AG09309 (cell line): ENCODE measurements at places on chromosomes 11 and 22.

- DNase-seq, result no peak
Measured at GRCh38 chr11:123653827-123654565, 428 bp downstream of the SCN3B start.

GRCh38 chr11:72238492-72239312, 5.3 kb downstream of the PHOX2A start:
- DNase-seq, result no peak

- no peak for DNase-seq
Measured at GRCh38 chr11:35803115-35803514, 140.5 kb downstream of the TRIM44 start.

GRCh38 chr22:23742505-23743264, 8.2 kb downstream of the ZNF70 start:
- DNase-seq, result no peak

DNA sequence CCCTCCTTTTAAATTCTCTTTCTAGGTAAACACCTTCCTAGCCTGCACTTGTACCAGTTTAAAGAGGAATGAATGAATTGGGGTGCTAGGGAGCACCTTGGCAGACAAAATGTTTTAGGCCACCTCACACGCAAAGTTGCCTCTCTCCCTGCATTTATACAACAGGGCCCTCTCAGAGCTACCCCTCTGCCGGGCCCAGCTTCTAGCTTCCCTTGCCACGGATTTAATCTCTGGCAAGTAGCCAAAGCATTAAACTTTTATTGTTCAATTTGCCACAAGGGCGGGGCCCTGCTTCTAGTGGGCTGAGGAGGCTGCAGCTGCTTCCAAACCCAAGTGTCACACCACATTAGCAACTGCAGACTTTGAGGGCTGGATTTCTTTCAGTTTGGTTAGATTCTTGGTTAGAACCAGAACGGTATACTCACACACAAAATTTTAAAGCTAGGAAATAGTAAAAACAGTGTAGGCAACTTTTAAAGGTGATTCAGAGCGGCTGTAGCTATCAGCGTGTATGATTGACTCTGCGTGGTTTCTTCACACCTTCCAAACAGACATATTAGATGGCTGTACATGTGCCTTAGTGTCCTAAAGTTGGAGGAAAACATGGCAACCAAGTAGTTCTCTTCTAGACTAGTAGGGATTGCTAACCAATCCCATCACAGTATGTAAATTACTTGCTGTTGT, 6.5 kb downstream of the KREMEN1 start:
- no peak for DNase-seq

DNA sequence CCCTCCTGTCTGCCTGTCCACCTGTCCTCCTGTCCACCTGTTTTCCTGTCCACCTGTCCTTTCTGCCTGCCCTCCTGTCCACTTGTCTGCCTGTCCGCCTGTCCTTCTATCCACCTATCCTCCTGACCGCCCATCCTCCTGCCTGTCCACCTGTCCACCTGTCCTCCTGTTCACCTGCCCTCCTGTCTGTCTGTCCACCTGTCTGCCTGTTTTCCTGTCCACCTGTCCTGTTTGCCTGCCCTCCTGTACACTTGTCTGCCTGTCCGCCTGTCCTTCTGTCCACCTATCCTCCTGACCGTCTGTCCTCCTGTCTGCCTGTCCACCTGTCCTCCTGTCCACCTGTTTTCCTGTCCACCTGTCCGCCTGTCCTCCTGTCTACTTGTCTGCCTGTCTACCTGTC, 682.8 kb downstream of the TBC1D22A start:
- DNase-seq, result no peak

DNA sequence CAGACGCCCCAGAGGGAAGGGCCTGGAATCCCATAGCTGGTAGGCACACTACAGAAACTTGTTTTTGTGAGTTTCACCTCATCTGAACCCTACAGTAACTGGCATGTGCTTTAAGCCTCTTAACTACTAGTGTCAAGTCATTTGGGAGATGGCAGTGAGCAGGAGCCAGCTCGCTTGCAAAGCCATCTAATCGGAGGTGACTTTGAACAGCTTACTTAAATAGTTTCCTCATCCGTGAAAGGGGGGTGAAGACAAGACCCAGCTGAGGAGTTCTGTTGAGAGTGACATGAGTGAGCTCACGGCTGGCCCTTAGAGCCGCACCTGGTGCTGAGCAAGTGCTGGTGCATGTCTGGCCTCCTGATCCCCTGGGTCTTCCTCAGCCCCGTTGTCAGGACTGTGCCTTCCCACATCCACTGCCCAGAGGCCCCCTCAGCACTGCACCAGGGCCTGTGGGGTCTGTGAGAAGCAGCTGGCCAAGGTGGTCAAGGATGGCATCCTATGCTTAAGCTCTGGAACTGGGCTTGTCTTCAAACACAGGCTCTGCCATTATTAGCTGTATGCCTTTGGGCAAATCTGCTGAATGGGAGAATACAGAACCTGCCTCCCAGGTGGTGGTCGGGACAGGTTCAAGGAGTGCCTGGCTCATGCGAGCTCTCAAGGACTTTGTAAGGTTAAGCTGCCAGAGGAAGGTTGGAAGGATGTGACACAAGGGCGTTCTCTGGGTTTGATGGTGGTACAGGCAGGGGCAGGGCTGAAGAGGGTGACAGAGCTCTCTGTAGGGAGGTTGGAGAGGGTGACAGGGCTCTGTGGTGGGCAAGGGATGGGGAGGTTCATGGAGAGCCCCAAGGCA, 27.3 kb downstream of the INCENP start:
- no peak for DNase-seq

DNA sequence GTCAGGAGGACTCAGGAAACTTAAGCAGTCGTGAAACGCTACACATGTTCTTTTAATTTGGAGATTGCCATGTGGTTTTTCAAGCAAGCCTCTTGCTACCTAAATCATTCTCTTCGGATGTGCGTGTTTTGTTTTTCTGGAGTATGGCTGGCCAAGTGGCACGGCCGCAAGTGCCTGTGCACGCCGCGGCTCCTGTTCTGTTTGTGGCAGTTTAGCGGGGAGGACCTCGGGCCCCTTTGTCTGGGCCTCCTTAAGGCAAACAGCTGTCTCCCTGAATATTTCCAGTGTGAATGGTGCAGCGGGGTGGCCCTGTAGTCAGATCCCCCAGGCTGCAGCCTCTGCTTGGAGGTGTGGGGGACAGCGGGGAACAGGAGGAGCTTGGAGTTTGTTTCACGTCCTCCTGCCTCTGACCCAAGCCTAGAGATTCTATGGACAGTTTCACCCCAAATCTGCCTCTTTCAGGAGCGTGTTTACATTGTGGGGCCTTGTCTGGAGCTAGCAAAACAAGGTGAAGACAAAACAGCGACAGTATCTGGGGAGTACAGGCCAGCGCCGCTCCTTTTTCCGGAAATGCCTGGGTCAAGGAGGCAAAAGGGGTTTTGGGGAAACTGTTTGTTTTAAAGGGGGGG, 1.3 kb downstream of the LRP5 start:
- DNase-seq, result no peak
